Hair follicular keratinocyte (primary cell): ENCODE measurements at places on chromosomes 7 and 10. TPM values are rescaled to one million over a fixed set of nuclear protein-coding genes. Genes with fewer than 3 reads are reported as not detected.

TTYH3 gene
- 34.8 and 36.3 TPM in 2 replicates for total RNA-seq

NIPSNAP2 gene
- 53.3 and 54.4 TPM in 2 replicates for total RNA-seq

ENO4 gene
- not detected in 2 replicates for total RNA-seq

GPER1 gene
- under 0.01 TPM in 1 of 2 replicates, not detected in the other for total RNA-seq

TMEM26 gene
- not detected in 2 replicates for total RNA-seq

HTR5A gene
- not detected in 2 replicates for total RNA-seq

PRPS1L1 gene
- total RNA-seq: not detected in 2 replicates

ADAMTS14 gene
- total RNA-seq: 0.19 TPM in 1 of 2 replicates, not detected in the other

MMRN2 gene
- total RNA-seq: 16.9 and 24.7 TPM in 2 replicates

ACTR3C gene
- 2.0 and 2.8 TPM in 2 replicates for total RNA-seq

CALHM3 gene
- not detected in 2 replicates for total RNA-seq

CALCR gene
- not detected in 2 replicates for total RNA-seq

SAP25 gene
- not detected in 2 replicates for total RNA-seq

FRMPD2 gene
- under 0.01 TPM in 1 of 2 replicates, not detected in the other for total RNA-seq

GAD2 gene
- not detected in 2 replicates for total RNA-seq

IQUB gene
- not detected in 2 replicates for total RNA-seq
